Activated naive CD4-positive, alpha-beta T cell (primary cell): ENCODE measurements at places on chromosomes 2 and 18.

DNA sequence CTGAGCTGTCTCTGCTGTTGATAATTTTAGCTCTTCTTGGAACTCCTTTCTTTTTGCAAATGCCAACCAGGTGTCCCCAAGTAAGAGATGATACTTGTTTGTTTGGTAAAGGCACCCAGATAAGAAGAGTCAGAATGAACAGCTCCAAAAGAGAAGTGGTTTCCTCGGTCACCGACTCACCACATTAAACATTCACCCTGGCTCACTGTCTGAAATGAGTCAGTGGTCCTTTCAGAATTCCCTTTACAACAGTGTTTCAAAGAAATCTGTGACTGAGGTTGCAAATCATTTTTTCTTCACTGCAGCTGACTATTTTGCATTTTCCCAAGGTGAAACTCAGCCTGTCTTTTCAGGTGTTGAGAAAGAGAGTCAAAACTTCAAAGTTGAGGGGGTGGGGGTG lies 16.2 kb upstream of the CXCR4 start:
- DNase-seq: no peak

- DNase-seq: no peak
Measured at GRCh38 chr2:8058652-8059051, 623.2 kb upstream of the ID2 start.

DNA sequence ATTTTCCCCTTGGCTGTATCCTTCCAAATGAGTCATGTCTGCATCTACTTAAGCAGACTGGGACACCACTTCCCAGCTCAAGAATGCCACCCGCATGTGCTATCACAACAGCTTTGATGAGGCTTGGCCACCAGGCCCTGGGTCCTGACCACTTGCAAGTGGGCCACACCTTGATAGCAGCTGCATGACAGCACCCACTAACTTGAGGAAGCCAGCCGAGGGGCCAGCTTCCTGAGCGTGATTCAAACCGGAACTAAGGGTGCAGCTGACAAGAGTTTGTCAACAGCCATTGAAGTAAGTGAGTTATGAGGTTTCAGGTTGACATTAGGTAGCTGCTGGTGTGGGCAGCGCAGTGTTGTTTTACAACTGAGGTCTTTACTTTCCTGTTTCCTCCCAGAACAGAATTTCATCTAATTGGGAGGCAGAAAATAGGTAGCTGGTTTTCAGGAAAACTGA lies 54.4 kb downstream of the EPHA4 start:
- DNase-seq: no peak

- DNase-seq: no peak
Measured at GRCh38 chr2:71749671-71750101, 296.3 kb downstream of the DYSF start.

DNA sequence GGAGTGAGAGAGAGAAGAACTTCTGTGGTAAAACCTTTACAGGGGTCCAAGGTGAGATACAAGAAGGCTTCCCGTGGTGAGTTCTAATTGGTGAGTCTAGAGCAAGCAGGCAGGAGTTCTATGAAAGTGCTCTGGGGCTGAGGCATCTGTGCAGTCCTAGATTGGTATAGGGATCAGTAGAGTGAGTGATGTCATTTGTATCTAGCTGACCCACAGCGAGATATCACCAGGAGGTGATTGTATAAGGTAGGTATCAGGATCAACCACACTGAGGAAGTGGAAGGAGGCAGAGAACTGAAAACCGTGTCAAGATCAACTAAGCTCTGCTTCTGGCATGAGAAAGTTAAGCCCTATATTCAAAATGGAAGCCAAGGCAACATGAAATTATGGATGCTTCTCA lies 1648.9 kb upstream of the TMEFF2 start:
- no peak for DNase-seq

DNA sequence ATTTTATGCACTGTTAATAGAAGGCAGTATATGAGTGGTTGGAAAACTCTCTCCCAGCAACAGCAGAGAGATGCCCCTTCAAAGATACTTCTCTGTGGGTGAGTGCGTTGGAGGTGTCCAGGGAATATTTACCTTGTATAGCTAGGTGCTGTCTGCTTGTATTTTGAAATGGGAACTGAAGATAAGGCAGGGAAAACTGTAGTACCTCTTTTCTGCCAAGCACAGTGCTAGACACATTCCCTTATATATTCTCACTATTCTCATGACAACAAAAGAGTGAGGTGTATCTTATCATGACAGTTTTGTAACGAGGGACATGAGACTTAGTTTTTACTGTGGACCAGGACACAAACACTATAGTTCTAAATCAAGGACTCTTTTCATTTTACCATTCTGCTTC lies 2.1 kb downstream of the TTC39C start:
- DNase-seq: no peak
